Endothelial cell of umbilical vein (primary cell): ENCODE measurements at places on chromosomes 7 and 10. TPM values are rescaled to one million over a fixed set of nuclear protein-coding genes. Genes with fewer than 3 reads are reported as not detected.

AGAP3 gene
- total RNA-seq, result 171 and 173 TPM in 2 replicates

FOXP2 gene
- 2.7 and 3.3 TPM in 2 replicates for total RNA-seq

COL28A1 gene
- not detected in 2 replicates for total RNA-seq

PRLHR gene
- not detected in 2 replicates for total RNA-seq

SORCS1 gene
- not detected in 2 replicates for total RNA-seq

GRCh38 chr7:102080019-102080433, 206.6 kb upstream of the SH2B2 start:
- H3K4me3 ChIP-seq, result no peak overlapping the region
- no peaks in the 10 kb centered on the region for H3K4me1 ChIP-seq
- DNase-seq, result no peak
- no peaks in the 10 kb centered on the region for H3K27me3 ChIP-seq

GRCh38 chr7:81014266-81014665, 95.4 kb upstream of the SEMA3C start:
- H3K4me3 ChIP-seq, result no peak overlapping the region
- no peak overlapping the region for H3K27ac ChIP-seq
- no peaks in the 10 kb centered on the region for H3K36me3 ChIP-seq

DNA sequence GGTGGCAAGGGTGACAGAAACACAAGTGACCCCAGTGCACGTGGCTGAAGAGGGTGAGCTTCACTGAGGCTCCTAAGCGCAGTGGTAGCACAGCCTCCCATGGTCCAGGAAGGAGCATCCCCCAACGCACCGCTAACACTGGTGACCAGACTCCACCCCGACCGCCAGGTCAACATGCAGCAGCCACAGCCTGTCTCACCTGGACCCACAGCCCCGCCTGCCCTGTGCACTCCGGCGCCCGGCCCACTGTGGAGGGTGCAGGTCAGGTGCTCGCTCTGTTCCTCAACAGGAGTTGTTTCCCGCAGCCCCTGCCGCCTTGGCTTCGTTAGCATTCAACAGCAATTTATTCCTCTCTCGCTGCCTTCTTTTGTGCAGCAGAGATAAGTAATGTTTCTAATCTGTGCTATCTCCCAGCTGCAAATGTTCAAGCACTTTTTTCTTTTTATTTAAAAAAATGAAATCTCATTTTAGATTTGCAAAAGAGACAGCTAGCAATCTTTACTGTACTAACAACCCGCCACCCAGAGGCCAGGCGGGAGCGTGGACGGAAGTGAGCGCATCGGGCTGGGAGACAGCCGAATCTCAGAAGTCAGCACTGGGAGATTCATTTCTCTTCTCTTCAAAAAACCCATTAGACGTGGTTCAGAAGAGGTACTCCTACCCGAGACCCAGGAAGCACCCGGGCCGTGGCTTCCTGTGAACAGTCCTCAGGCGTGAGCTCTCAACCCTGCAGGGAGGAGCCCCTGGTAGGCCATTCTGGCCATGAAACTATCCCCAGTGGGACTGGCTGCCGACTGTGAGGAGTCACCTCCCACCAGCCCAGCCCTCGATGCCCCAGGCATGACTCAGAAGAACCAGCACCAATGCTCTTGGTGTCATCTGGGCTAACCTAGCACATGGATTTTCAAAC, 133.4 kb downstream of the MAD1L1 start:
- no peak overlapping the region for H3K27ac ChIP-seq
- no peaks in the 10 kb centered on the region for H3K36me3 ChIP-seq
- H3K27me3 ChIP-seq, result no peaks in the 10 kb centered on the region
- H3K4me1 ChIP-seq, result peaks cover 4% of the 10 kb centered on the region

- no peak for DNase-seq
- H3K36me3 ChIP-seq, result no peaks in the 10 kb centered on the region
- no peaks in the 10 kb centered on the region for H3K27me3 ChIP-seq
- no peak overlapping the region for H3K4me3 ChIP-seq
Observed at GRCh38 chr7:124681946-124682345, 83.6 kb downstream of the GPR37 start.

DNA sequence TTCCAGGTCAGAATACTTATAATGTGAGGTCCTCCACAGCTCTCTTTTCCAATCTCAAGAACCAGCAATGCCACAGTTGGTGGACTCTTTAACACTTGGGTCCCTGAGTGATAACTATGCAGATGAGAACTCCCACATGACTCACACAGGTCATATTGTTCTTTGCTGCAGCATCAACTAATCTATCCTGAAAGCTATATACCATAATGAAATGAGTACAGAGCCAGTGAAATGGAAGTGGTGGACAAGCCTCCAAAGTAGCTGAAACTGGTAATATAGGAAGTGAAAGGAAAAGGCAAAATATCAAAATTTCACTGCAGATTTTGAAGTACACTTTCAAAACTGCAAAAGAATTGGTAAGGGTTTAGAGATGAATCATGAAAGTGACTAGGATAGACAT, 45.6 kb downstream of the SORCS1 start:
- H3K27ac ChIP-seq, result no peak overlapping the region
- DNase-seq, result no peak
- no peaks in the 10 kb centered on the region for H3K4me1 ChIP-seq
- no peaks in the 10 kb centered on the region for H3K27me3 ChIP-seq
- no peak overlapping the region for H3K4me3 ChIP-seq

DNA sequence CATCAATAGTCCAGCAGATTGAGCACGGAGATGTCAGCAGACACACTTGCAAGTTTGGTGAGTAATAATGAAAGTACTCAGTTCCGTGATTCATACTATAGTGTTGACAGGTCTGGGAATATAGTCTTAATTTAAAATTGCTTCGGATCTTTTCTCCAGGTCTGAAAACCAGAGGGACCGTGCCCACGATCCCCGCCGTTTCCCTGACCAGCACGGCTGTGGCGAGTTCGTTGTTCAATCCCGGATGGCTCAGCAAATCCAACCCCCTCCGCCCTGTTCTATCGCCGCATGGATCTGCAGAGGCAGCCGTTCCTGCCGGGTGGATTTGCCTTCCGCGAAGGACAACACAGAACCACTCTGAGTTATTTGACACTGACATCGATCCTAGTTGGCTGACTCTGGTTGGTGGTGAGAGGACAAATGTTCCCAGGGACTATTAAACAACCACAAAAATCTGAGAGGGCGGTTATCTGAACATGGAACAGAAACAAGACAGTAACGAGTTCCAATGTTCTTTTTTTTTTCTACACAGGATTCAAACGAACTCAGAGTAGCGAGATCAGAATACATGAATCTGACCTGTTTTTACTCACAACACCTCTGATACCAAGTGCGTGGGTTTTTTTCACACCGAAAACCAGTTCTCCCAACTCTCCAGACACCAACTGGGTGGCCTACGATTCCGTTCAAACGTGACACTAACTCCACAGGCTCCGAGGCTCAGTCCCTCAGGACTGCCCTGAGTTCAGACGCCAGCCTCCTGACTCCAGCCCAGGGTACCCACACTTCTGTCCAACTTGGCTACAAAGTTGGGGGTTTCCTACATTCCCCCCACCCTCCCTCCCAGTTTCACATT, 52.7 kb downstream of the RBM17 start:
- peaks cover 10% of the 10 kb centered on the region for H3K4me1 ChIP-seq
- H3K4me3 ChIP-seq, result no peak overlapping the region
- H3K36me3 ChIP-seq, result no peaks in the 10 kb centered on the region
- H3K27me3 ChIP-seq, result peaks cover 2% of the 10 kb centered on the region
- DNase-seq, result no peak

DNA sequence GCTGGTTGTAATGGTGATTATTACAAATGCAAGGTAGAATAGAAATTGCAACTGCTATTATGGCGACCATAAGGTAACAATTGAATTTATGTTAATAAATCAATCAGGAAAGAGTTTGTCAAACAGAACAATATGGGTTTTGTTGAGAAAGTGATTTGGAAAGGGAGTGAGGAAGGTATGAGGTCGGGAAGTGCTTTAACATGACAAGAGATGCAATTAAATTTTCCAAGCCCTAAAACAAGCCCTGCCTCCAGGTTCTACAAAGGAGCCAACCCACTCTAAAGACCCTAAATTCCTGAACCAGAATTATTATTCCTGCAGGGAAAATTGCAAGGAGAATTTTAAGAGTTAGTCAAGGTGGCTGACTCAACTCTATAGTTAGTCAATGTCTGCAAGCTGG, 363.7 kb downstream of the BMPER start:
- H3K4me1 ChIP-seq, result no peaks in the 10 kb centered on the region
- no peak overlapping the region for H3K27ac ChIP-seq
- H3K36me3 ChIP-seq, result no peaks in the 10 kb centered on the region

DNA sequence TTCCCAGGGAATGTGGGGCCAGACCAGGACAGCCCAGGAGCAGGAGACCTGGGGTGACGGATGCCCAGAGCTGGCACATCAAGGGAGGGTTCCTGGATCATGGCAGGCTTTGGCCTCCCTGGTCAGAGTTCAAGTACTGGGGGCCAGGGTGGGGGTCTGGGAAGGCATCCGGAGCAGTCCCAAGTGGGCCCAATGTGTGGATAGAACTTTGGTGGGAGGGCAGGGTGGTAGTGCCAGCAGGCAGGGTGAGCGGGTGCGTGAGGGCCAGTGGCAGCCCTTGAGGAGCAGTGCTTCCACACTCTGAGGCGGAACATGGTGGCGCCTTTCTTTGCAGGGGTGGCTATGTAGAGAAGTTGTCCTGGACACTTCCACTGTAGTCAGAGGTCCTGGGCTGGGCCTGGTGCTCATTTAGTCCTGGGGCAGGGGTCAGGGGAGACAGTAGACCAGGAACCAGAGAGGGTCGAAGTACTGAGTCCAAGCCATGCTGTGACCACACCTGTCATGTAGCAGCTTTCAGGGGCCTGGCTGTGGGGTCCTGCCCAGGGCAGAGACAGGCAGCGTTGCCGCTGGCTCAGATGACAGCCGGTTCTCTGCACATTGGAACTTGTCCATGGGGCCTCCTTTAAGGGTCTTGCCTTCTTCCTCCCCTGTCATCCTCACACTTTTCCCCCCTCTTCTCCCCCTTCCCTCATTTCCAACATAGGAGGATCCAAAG, 22.2 kb upstream of the CSGALNACT2 start:
- no peak overlapping the region for H3K4me3 ChIP-seq
- no peaks in the 10 kb centered on the region for H3K27me3 ChIP-seq
- H3K4me1 ChIP-seq, result peaks cover 6% of the 10 kb centered on the region
- no peak overlapping the region for H3K27ac ChIP-seq

DNA sequence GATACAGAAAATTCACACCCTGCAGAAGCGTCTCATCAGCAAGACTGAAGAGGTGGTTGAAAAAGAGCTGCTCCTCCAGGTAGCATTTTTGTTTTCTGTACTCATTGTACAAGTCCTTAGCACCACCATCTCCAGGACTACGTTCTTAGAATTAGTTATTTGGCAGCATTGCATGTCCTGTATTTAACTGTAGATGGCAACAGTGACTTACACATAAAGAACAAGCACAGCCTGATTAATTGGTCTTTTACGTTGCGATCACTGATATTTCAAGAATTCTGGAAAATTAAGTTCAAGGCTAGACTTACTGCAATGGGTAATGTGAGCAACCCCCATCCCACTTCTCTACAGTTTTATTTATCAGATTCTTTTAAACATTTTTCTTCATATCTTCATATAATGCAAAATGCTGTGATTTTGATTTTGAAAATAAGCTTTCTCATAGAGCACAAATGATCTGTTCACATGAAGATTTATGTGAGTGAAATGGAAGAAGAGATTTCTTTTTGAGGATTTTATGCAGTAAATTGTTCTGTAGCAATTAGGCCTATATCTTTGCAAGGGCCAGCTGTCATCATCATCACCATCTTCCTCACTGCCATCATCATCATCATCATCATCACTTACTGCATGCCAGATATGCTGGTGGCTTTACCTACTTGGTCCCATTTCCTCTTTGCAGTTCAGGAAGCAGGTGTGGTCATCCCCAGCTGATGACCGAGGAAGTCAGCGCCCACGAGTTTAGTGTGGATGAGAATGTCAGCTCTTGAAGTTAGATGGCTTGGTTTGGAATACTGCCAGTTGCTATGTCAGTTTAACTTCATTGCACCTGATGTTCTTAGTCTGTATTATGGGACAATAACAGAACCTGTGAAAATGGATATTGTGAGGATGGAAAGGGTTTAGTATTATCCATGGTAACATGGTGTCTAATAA, 53.4 kb downstream of the CFAP58 start:
- peak; percentile 11 for DNase-seq
- no peaks in the 10 kb centered on the region for H3K36me3 ChIP-seq
- no peak overlapping the region for H3K4me3 ChIP-seq
- H3K27me3 ChIP-seq, result no peaks in the 10 kb centered on the region

GRCh38 chr7:146875237-146875785, 758.7 kb downstream of the CNTNAP2 start:
- DNase-seq, result no peak
- H3K27me3 ChIP-seq, result no peaks in the 10 kb centered on the region
- no peaks in the 10 kb centered on the region for H3K36me3 ChIP-seq
- no peak overlapping the region for H3K27ac ChIP-seq
- no peaks in the 10 kb centered on the region for H3K4me1 ChIP-seq
- no peak overlapping the region for H3K4me3 ChIP-seq

DNA sequence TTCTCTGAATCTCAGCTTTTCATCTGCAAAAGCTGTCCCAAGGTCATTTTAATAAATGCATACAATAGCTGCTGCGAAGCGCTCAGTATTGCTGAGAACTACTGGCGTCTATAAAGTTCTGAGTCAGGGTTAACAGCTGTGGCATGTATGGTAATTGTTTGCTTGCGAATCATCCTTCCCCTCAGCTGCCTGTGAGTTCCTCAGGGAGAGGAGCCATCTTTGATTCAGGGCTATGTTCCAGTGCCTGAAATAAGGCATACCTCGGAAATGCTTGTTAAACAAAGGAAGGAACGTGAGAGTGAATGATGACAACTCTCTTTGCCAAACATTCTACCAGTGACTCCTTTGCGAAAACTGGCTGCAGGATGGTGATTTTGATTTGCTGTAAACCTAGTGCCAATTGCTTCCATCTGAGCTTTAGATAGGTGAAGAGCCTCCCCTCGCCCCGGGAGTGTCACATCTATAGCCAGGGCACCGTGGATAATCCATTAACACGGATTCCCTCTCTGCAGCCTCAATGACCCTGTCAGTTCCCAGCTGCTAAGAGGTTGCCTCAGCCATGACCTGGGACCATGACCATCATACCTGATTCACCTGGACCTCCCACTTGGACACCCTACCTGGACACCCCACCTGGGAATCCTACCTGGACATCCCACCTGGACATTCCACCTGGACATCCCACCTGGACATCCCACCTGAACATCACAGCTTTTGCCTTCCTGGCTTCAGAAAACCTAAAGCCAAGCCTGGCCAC, 39.6 kb downstream of the GPRIN2 start:
- peak; percentile 70 for DNase-seq
- no peak overlapping the region for H3K4me3 ChIP-seq
- no peaks in the 10 kb centered on the region for H3K27me3 ChIP-seq
- no peak overlapping the region for H3K27ac ChIP-seq

DNA sequence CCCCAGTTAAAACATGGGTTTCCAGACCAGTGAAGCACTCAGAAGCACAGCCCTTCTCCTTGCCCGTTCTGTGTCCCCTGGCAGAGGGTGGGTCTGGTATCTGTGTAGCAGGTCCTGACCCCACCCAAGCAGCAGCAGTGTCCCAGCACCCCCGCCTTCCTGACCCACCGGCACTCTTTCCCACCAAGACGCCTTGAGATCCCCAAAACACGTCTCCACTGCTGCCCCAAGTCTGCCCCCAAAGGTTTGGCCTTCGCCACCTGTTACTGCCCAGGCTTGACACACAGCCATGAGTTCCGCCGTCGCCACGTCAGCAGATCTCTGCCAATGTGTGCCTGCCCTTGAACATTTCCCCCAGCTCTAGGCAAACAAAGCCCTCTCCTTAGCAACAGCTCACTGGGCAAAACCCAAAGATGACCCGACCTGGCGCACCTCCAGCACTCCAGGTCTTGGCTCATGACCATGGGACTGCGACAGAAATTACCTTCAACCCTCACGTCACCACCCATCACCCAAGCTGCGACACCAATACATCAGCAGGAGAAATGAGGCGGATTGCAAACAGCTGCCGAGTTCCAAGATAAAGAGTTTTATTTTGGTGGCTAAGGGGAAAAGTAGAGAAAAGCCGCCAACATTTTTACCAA, 75.6 kb downstream of the CTBP2 start:
- peaks cover 19% of the 10 kb centered on the region for H3K36me3 ChIP-seq
- peak; percentile 89 for DNase-seq
- peak overlapping the region; percentile 91 for H3K27ac ChIP-seq
- H3K4me1 ChIP-seq, result peaks cover 51% of the 10 kb centered on the region
- H3K27me3 ChIP-seq, result no peaks in the 10 kb centered on the region
- no peak overlapping the region for H3K4me3 ChIP-seq
